ENCODE measurements at places on chromosomes 7 and 10.

DNA sequence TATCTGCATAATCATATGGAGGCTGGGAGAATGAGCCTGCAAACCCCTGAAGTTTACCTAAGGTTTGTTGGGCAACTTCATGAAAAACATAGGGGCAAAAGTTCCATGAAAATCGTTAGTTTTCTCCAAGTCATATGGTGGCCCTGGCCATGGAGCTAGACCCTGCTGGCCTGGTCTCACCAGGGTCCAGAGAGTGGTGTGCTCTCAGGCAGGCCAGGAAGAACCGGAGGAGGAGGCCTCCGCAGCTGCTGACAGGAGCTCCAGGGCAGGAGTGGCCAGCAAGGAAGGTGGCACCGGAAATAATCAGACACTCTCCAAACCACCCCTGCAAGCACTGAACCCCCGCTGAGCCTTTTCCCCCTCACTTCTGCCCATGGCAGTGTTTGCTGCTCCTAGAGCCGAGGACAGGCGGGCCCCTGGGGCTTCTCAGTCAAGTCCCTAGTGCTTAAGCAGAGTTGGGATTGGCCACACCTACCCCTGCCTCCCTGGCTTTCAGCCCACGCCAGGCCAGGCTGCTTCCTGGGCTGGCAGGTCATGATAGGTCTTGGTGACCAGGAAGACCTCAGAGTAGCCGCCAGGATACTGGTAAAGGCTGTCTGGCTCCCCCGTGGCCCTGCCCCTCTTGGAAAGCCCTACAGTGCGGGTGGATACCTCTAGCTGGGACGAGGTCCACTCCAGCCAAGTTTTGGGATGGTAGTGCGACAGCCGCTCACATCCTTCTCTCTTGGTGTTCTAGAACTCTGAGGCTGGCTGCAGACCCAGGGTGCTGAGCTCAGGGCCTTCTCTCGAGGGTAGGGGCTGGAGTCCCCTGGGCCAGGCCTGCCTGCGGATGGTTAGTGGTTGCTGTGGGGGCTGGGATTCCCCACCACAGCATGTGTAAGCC is 242.8 kb downstream of the MGMT start:
- DNase-seq: no peak

DNA sequence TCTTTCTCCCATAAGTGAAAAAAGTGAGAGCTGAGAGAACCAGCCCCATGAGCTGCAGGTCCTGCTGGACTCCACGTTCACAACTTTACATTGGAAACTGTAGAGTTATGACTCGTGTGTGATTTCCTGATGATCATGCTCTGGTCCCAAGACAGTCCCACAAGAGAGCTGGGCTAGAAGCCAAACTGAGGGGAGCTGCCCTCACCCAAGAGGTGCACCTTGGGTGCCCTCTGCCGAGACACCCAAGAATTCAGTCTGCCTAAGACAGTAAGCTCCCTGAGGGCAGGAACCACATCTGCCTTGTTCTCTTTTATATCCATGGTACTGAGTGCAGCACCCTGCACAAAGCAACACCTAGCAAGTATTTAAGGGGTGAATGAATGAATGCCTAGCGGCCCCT is 112.8 kb upstream of the SFMBT2 start:
- DNase-seq: no peak

- no peak for DNase-seq
These were observed 352.5 kb upstream of the MGMT start for GRCh38 chr10:129114588-129114987.

- no peak for DNase-seq
These were observed 248.7 kb upstream of the TCF7L2 start for GRCh38 chr10:112701211-112701877.

- DNase-seq: no peak
These were observed 14.8 kb upstream of the CH25H start for GRCh38 chr10:89221919-89222318.

DNA sequence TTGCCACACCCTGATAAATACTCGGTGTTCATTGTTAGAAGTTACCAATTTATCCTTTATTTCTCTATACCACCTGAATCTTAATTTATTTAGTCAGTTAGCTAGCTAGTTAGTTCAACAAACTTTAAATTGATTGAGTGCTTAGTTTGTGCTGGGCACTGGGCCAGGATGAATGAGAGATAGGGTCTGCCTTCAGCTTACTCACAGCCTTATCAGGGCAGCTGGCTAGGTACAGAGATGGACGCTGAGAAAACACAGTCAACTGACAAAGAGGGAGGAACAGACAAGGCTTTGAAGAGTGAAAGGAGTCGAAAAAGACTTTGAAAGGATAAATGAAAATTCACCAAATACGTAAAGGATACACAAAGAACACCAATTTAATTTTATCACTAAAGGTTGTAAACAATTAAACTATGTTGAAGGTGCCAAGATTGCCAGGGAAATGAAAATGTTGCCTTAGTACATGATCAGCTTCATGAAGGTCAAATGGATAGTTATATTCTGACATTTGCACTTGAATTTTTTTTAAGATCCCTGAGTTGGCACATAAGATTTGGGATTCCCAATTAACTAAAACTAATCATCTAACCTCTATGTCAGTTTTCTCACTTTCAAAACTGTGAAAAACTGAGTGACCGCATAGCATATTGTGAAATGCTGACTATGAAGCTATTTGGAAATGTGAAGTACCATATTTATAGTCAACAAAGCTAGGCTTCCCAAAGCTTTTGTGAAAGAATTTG is 2.1 kb downstream of the CAV2 start:
- no peak for DNase-seq

GRCh38 chr7:20218279-20218678 is 1.1 kb upstream of the MACC1 start:
- DNase-seq: no peak

DNA sequence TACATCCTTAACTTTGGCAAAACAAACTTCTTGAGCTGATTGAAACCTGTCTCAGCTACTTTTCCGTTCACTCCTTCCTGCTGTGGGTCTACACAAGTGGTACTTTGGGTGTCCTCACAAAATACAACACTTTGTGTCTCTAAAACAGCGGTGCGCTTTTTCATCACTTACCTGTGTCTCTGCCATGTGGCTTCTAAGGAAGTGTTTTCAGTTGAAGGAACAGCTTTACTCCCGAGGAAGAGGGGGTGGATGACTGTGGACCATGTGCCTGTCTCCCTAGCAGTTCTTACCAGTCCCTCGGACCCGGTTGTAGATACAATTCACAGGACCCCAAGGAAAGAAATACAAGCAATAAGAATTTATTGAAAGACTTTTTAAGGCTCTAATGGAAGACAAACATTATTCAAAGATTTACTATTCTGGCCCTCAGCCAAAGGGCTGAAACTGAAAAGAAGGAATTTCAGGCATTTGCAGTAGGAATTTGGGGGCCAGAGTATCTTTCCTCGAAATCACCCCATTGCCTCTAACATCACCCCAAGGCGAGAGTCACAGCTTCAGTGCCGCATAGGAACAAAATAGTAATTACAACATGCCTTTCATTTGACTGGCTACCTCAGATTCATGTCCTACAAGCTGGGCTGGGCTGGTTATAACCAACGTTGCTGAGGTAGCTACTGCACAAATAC is 246.3 kb downstream of the ACTR3B start:
- DNase-seq: no peak

Measured in stimulated activated CD8-positive, alpha-beta memory T cell treated with anti-CD3 and anti-CD28 coated beads, Interleukin-4, amount 100 ng/mL, for 1 hour (primary cell).